ENCODE measurements at places on chromosomes 3 and 15. TPM values are rescaled to one million over a fixed set of nuclear protein-coding genes. Genes with fewer than 3 reads are reported as not detected.

The C3orf20 gene
- 0.10 TPM for total RNA-seq

DNA sequence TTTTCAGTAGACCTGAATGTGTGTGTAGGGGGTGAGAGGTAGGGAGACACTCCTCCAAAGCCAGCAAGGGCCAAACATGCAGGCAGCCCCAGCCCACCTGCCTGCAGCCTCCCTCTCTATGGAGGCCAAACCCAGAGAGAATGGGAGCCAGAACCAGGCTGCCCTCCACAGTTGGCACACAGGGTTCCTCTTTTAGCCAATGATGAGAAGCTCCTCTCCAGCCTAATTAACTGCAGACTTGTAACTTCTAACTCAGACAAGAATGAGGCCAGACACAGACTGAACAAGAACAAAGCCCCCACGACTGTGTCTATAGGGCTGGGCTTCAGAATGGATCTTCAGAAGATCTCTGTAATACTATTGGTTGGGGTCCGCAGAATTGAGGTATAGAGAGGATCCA lies 12.3 kb upstream of the TLE3 start:
- no peaks in the 10 kb centered on the region for H3K36me3 ChIP-seq
- no peak overlapping the region for H3K27ac ChIP-seq
- peaks cover 28% of the 10 kb centered on the region for H3K27me3 ChIP-seq
- no peaks in the 10 kb centered on the region for H3K4me1 ChIP-seq

The GLDN gene
- not detected for total RNA-seq

GRCh38 chr3:126476166-126477060 lies 722 bp upstream of the ZXDC start:
- H3K27me3 ChIP-seq = no peaks in the 10 kb centered on the region
- H3K4me1 ChIP-seq = peaks cover 36% of the 10 kb centered on the region
- no peak for DNase-seq

GRCh38 chr15:62593681-62594399 lies 428.8 kb upstream of the C2CD4B start:
- no peaks in the 10 kb centered on the region for H3K4me1 ChIP-seq
- no peak overlapping the region for H3K4me3 ChIP-seq
- H3K36me3 ChIP-seq = no peaks in the 10 kb centered on the region
- peaks cover 12% of the 10 kb centered on the region for H3K27me3 ChIP-seq

DNA sequence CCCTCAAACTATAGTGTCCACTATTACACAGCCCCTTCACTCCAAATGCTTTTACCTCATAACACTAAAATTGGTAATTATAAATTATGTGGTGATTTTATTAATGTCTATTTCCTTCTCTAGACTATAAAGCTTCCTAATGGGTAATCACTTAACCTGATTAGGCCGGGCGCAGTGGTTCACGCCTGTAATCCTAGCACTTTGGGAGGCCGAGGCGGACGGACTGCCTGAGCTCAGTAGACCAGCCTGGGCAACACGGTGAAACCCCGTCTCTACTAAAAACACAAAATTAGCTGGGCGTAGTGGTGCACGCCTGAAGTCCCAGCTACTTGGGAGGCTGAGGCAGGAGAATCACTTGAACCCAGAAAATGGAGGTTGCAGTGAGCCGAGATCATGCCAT lies 71.3 kb upstream of the PYGO1 start:
- no peak overlapping the region for H3K4me3 ChIP-seq
- no peak overlapping the region for H3K27ac ChIP-seq
- H3K4me1 ChIP-seq = peaks cover 6% of the 10 kb centered on the region
- H3K27me3 ChIP-seq = peaks cover 3% of the 10 kb centered on the region
- H3K36me3 ChIP-seq = no peaks in the 10 kb centered on the region

GRCh38 chr3:14410503-14411165 lies 8.2 kb downstream of the SLC6A6 start:
- H3K36me3 ChIP-seq = peaks cover 22% of the 10 kb centered on the region
- no peak for DNase-seq
- H3K4me3 ChIP-seq = no peak overlapping the region
- H3K4me1 ChIP-seq = peaks cover 44% of the 10 kb centered on the region

DNA sequence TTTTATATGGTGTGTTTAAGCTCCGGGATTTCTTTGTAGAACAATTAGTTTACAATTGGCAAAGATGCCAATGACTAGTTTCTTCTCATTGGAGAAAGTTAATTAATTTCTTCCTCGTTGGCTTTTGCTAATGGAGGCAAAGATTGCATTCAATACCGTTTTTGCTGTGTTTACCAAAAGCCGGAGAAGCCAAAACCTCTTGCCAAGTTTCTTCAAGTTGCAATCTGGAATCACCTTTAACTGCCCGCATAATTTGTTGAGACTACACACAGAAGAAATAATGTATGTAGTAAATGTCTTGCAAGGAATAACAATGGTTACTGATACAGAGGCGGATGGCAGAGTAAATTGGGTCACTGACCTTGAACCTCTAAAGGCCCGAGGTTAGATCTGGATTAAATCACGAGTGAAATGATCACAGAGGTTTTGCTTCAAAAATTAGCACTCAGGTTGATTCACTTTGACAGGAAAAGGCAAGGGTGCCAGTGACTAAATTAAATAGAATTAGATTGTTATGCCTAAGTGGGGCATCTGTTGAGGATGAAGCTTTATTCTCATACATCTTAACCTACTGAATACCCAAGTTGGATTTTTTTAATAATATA lies 732.1 kb upstream of the NR2F2 start:
- no peaks in the 10 kb centered on the region for H3K36me3 ChIP-seq
- H3K4me1 ChIP-seq = no peaks in the 10 kb centered on the region
- no peak for DNase-seq

DNA sequence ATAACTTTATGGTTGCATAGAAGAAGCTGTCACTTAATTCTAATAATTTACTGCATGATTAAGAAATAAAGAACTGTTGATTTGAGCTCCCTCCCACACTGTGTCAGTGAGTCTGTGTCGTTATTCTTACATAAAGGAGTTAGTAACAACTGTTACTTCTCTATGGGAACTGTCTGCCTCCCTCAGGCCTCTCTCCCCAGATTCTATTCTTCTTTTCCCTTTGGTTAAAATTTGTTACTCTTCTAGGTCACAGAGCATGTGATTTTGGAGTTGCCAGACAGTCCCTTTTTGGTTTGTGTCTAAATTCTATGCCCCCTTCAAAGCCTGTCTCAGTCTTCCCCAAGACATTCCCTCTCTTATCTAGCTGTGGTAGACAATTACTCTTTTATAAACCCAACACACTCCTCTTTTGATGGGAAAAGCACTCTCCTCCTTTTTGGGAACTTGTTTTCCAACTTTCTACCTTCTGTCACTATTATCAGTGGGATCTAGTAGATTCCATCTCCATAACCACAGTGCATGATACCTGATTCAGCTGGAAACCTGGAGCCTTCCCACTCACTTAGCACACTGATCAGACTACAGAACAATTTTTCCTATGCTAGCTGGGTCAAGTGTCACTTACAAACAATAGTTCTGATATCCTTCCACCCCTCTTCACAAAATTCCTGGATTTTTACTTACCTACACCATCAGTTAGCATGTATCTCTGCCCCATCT lies 422.1 kb upstream of the TGFBR2 start:
- no peak for DNase-seq
- peaks cover 4% of the 10 kb centered on the region for H3K27me3 ChIP-seq
- no peaks in the 10 kb centered on the region for H3K36me3 ChIP-seq
- H3K4me1 ChIP-seq = no peaks in the 10 kb centered on the region
- no peak overlapping the region for H3K27ac ChIP-seq
- no peak overlapping the region for H3K4me3 ChIP-seq

DNA sequence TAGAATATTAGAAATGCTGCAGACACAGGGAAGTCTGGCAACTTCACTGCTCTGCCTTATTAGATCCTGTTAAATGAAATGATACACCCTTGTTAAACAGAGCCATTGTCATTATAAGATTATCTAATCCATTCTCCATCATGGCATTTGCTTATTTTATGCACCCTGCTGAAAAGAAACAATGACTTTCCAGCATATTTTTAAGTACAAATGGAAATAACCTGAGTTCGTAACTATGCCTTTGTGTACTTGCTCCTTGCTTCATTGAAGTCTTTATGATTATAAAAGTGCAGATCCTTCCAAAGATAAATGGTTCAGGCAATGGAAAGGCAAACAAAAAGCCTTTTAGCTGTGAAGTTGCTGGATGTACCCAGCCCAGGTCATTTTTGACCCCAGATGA lies 195.7 kb downstream of the AGBL1 start:
- H3K27me3 ChIP-seq = no peaks in the 10 kb centered on the region
- H3K27ac ChIP-seq = no peak overlapping the region
- no peaks in the 10 kb centered on the region for H3K36me3 ChIP-seq
- DNase-seq = no peak
- H3K4me1 ChIP-seq = no peaks in the 10 kb centered on the region
- H3K4me3 ChIP-seq = no peak overlapping the region

- H3K36me3 ChIP-seq = no peaks in the 10 kb centered on the region
- H3K4me3 ChIP-seq = no peak overlapping the region
- H3K27me3 ChIP-seq = peaks cover 4% of the 10 kb centered on the region
- no peak for DNase-seq
- H3K27ac ChIP-seq = no peak overlapping the region
These were observed 44.2 kb upstream of the TIPARP start for GRCh38 chr3:156630081-156630772.

Measured in activated CD4-positive, alpha-beta T cell treated with anti-CD3 and anti-CD28 coated beads, Interleukin-2, amount 10 ng/mL, durations not matched to agents 7 days and 5 days (primary cell).